Naive thymus-derived CD8-positive, alpha-beta T cell (primary cell): ENCODE measurements at places on chromosomes 2 and 18.

GRCh38 chr2:70656421-70657010, 102.9 kb upstream of the TGFA start:
- DNase-seq, result peak; percentile 54

DNA sequence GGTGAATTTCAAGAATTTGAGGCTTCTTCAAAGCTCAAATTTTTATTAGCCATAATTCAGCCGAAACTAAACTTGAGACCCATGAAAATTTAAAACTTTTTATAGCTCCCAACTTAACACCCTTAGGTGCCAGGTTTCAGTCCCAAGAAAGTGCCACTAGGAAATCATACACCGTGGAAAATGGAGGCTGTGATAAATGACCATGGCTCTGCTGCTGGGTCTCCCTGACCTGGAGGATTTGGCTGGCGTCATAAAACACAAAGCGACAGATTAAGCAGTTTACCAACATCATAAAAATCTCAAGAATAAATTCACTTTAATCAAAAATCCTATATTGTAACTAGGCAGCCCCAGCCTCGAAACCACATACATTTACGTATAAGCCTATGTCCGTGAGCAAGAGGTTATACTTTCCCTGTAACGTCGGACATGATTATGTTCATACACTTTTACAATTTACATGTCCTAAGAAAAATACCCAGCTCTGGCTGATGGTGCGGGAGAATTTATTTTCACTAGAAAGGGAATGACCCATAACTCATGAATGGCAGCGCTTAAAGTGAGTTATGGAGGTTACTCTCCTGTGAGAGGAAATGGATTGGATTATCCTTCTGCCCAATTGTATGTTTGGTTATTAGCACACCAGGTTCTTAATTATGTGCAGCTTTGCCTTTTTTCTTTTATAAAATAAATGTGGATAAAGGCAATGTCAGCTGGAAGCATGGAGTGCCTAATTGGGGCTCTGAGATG, 329.4 kb downstream of the AGPS start:
- DNase-seq, result no peak

DNA sequence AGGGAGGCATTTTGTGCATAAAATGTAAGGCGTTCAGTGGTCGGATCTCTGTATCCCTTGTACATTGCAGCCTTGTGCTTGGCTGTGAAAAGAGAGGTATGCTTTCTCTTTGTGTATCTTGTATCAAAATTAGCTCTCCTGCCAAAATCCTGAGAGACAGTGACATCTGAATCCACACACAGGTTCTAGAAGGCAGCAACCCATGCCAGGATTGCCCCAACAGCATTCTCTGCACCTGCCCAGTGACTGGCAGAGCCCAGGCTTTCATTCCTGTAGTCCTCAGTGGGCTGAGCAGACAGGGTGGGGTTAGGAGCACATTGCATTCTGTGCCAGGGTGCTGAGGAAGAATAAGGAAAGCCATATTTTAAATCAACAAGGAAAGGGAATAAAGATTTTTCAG, 740.3 kb upstream of the RAB6C start:
- no peak for DNase-seq

DNA sequence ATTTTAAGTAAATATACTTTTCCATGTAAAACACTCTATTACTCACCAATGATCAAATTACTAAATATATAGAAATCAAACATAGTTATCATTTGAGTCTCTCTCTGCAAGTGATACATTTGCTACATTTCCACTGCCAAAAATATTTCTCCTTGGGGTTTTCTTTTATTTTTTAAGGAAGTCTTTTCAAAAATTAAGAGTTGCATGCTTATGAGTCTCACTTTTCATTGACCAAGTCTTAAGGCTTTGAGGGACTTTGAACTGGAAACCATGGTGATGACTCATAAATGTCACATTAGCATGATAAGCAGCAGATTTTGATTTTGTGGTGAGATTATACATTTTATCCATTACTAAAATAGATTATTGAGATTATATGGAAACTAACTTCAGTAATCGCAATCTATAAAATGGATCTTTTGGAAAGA, 152.9 kb downstream of the FAM124B start:
- no peak for DNase-seq

- no peak for DNase-seq
These were observed 14.1 kb downstream of the MRO start for GRCh38 chr18:50805732-50806131.

DNA sequence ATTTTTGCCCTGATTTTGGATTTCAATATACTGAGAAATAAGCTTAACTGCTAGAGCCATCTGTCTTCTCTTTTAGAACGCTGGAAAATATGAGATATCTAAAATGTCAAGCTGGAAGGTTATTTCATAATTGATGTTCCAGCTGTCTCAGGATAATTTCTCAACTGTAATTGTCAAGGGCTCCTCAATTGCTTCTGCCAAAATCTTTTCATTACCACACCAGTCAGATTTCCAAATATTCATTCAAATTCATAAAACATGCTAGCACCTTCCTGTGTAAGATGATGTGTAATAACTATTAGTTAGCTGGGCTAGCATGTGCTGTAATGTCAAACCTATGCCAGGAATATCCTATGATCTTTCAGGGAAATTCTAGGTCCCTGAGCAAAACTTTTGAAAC, 88.1 kb downstream of the TNFRSF11A start:
- DNase-seq, result no peak

DNA sequence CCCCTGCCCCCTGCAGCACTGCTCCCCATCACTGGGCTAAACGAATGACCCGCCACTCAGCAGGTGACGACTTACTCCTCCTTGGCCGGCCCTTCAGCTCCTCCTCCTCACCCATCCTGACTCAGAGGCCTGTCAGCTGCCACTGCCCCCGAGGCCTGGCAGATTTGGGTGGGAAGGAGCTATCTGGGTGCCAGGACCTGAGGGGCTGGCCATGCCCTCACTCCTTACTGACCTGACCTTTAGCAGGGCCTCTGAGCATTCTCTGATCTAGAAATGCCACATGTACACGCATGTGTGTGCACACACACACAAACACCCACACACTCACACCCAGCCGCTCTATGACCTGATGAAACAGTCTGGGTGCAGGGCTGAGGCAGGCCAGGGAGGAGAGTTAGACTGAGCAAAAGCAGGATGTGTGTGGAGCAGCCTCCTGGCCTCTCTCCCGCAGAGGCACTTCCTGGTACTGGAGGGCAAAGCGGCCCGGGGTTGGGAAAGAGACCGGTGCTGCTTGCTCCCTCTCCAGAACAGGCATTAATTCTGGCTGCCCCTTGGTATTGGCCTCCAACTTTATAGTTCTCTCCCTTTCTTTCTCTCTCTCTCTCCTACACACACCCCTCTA, 68.0 kb downstream of the ZFP36L2 start:
- no peak for DNase-seq

- DNase-seq, result no peak
These were observed 12.6 kb downstream of the AGPS start for GRCh38 chr2:177405029-177405692.

- DNase-seq, result no peak
These were observed 1190.8 kb upstream of the CELF4 start for GRCh38 chr18:38756436-38756835.

- no peak for DNase-seq
These were observed 89.7 kb upstream of the COL3A1 start for GRCh38 chr2:188884517-188884916.

GRCh38 chr2:191544461-191545062, 133.4 kb upstream of the NABP1 start:
- no peak for DNase-seq

DNA sequence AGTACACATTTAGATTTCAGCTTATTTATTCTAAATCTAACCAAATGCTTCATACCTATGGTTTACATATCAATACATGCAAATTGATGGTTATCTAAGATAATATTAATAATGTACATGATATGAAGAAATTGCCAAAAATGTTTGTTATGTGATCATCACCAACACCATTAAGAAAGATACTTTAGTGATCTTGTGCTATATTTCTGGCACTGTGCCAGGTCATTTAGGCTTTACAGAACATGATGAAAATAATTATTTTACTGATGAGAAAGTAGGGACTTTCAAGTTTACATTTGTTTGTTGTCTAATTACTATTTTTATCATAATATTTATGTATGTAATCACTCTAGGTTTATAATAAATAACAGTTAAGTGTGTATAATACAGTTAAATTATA, 158.3 kb downstream of the GULP1 start:
- DNase-seq, result no peak

- no peak for DNase-seq
These were observed 213.0 kb downstream of the TRIB2 start for GRCh38 chr2:12929758-12930157.

- no peak for DNase-seq
These were observed 254.8 kb downstream of the GLI2 start for GRCh38 chr2:120990451-120990871.

DNA sequence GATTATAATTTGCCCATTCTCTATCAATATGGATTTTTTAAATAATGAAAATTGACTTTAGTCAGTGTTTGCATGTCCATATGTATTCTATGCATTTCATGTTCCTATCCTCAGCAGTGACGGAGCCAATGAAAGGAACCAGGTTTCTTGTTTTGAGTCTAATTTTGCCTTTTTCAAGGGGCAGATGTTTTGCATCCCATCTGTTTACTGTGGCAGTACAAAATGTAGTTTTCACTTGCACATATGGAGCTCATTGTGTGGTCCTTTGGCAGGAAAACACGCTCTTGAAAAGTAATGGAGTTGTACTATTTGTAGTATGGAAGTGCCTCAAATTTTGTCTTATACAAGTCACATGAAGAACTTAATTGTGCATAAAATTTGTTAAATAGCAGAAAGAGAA, 127.8 kb downstream of the AGPS start:
- no peak for DNase-seq

- DNase-seq, result no peak
These were observed 653.8 kb upstream of the ID2 start for GRCh38 chr2:8028036-8028435.

DNA sequence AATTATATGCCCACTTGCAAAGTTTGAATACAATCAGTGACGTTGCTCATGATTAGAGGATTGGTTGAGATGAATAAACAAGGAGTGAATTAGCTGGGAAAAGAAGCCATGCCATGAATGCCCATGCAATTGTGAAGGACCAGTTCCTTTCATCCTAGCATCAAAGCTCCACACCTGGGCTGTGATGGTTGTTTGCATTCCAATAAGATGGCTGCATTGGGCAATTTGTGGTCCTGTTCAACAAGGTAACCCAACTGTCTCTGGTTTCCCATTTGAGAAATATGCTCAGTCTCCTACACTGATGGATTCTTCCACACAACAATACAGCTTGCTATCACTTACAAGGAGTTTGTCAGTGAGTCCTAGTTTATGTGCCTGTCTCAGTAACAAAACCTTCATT, 550.2 kb downstream of the STK39 start:
- DNase-seq, result no peak

GRCh38 chr2:1088940-1089339, 138.3 kb downstream of the SNTG2 start:
- DNase-seq, result no peak

DNA sequence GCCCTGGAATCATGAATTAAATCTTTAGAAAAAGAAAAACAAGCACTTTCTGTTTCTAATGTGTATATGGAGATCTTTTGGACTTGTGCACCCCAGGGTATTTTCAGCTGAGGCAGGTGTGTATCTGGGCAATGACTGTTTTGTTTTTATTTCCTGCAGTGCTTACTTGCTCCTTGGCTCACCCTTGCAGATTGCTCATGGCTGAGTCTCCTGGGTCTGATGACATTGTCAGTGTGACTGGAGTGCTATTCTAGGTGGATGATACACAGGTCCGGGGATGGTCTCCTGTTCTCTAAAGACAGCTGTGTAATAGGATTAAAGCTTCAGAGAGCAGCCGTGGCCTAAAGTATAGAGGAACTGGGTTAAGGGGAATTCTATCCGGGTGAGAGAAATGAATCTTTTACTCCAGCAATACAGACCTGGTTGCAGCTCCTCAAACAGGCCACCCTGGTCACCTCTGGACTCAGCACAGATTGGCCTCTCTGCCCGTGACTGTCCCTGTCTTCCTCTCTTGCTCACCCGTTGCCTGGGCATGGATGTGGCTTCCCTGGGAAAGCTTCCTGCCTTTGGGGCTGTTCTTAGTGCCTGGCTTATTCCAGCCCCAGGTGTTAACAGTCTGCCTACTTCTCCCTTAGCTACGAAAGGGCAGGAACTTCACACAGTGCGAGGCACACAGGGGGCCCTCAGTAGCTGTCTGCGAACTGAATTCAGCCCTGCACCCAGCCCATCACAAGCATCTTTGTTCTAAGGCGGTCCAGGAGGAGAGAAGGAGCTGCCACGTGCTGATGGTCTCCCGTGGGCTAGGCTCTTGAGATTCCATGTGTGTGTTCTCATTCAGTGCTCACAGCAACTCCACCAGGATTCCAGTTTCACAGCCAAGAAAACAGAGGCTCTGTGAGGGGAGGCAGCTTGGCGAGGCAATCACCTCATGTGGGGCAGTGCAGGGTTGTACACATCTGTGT, 84.3 kb downstream of the ACOXL start:
- DNase-seq, result no peak

- DNase-seq, result no peak
These were observed 35.6 kb downstream of the EPAS1 start for GRCh38 chr2:46332686-46333281.

- no peak for DNase-seq
These were observed 51.6 kb upstream of the CD28 start for GRCh38 chr2:203654826-203655225.

DNA sequence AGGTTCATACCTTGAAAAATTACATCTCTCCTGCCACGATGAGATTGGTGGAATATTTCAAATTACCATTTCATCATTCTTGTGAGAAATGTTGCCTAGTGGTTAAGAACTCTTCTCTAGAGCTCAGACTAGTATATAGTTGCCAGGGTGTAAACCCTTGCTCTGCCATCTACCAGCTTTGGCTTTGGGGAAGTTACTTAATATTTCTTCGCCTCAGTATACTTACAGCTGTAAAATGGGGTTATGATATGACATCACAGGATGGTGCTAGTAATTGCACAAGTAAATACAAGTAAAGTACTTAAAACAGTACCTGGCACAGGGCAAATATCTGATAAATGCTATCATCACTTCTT, 1.5 kb downstream of the SPOPL start:
- no peak for DNase-seq

GRCh38 chr18:7733642-7734041, 166.5 kb downstream of the PTPRM start:
- no peak for DNase-seq

- no peak for DNase-seq
These were observed 583.6 kb downstream of the FBXO15 start for GRCh38 chr18:73563901-73564472.

- no peak for DNase-seq
These were observed 14.1 kb downstream of the CEP68 start for GRCh38 chr2:65070172-65070830.

GRCh38 chr18:74334242-74334893, 18.7 kb downstream of the C18orf63 start:
- no peak for DNase-seq

- DNase-seq, result no peak
These were observed 54.4 kb upstream of the LGALSL start for GRCh38 chr2:64399521-64399920.

- DNase-seq, result no peak
These were observed 30.5 kb downstream of the HPCAL1 start for GRCh38 chr2:10333247-10333613.
